ENCODE measurements at places on chromosomes 3 and 15. TPM values are rescaled to one million over a fixed set of nuclear protein-coding genes. Genes with fewer than 3 reads are reported as not detected.

The SCAANT1 gene
- total RNA-seq = not detected

The C3orf20 gene
- not detected for total RNA-seq

DNA sequence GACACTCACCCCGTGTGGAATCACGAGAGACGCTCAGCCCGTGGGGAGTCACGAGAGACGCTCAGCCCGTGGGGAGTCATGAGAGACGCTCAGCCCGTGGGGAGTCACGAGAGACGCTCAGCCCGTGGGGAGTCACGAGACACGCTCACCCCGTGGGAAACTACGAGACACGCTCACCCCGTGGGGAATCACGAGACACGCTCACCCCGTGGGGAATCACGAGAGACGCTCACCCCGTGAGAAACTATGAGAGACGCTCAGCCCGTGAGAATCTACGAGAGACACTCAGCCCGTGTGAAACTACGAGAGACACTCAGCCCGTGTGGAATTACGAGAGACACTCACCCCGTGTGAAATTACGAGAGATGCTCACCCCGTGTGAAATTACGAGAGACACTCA is 49.8 kb downstream of the ADAMTS17 start:
- no peak for DNase-seq

DNA sequence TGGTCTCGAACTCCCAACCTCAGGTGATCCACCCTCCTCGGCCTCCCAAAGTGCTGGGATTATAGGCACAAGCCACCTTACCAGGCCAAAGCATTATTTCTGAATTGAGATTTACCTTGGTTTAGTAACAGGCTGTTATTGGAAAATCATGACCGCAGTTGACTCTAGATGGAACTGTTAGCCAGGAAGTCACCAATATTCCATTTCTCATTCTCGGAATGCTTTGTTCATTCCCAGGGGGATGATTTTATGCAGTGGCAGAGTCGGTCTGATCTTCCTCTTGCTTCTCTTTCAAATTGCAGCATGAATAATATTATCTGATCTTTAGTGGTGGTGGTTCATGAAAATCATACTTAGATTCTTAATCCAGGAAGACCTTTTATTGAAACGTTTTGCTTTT is 195.5 kb upstream of the MBNL1 start:
- peak; percentile 53 for DNase-seq

Data from A172 (cell line).